ENCODE measurements at places on chromosomes 3 and 15. TPM values are rescaled to one million over a fixed set of nuclear protein-coding genes. Genes with fewer than 3 reads are reported as not detected.

Gene SKIC8
- 38.7 TPM for total RNA-seq

Gene SHF
- total RNA-seq, result 1.9 TPM

Gene BLOC1S6
- 41.8 TPM for total RNA-seq

Gene KBTBD13
- not detected for total RNA-seq

Gene LMOD3
- total RNA-seq, result not detected

Gene SKOR1
- total RNA-seq, result 0.38 TPM

Gene C2CD4A
- total RNA-seq, result 0.18 TPM

Gene SNX22
- total RNA-seq, result not detected

Gene WNT5A
- 15.8 TPM for total RNA-seq

Gene RPP25
- total RNA-seq, result 5.8 TPM

Gene TTLL13
- total RNA-seq, result not detected

Gene FILIP1L
- total RNA-seq, result 2.5 TPM

Gene EXD1
- total RNA-seq, result not detected

Gene CCR8
- total RNA-seq, result 0.22 TPM
